ENCODE measurements at places on chromosomes 5 and 9.

DNA sequence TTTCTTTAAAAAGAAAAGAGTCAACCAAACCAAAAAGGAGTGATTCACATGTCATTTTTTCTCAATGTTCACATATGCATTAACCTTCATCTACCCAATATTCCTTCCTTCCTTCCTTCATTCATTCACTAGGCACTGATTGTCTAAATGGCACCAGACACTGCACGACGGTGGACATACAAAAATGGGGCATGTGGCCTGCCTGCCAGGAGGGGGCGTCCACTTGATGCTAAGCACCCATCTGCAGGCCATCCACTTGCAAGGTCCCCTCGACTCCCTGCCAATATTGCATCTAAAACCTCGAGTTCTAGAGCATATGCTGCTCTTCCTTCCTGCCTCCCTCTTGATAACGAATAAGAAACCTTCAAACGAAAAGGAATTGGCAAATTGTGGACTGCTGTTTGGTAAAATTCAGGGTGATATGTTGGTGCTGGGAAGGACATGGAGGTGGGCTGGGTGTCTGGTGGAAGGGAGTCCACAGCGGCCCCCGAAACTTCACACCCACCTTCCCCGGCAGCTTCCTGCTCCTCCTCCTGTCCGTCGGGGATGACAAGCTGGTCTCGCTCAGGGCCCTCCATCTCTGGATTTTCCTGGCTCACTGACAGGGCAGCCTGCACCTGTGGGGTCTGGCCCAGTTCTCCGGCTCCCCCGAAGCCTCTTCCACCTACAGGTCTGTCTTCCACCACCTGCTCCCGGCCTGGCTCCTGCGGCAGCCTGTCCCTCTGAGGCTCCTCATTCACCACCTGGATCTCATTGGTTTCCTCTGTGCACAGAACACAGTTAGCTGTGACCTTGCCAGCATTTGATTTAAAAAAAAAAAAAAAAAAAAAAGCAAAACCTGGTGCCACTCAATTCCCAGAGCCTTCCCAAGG is 64.3 kb downstream of the GOLM1 start:
- no peak for DNase-seq

DNA sequence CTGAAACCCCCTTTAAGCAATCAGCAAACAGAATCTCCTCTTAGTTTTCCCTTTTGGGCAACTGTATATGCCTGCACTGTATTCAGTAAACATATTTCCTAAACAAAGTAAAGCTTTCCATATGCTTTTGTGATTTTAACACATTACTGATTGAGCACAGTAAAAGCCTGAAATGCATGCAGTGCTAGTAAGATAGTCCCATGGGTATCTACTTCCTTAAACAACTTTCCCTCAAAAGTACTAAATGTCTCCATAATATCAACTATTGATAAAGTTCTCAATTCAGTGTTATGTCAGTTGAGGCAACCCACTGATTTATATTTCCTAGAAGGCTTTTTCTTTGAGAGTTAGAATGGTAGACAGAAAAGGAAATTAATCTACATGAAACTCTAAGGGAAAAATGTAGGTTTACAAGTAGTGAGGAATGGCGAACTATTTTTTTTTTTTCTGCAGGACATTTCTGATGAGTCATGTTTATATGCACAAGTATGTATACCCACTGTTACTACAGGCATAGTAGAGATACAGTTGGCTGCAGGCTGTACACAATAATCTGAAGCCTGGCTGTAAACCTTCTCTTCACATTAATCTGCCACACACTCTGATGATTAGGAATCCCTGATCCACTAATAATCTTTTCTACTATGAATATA is 31.2 kb upstream of the CEP120 start:
- no peak for DNase-seq

DNA sequence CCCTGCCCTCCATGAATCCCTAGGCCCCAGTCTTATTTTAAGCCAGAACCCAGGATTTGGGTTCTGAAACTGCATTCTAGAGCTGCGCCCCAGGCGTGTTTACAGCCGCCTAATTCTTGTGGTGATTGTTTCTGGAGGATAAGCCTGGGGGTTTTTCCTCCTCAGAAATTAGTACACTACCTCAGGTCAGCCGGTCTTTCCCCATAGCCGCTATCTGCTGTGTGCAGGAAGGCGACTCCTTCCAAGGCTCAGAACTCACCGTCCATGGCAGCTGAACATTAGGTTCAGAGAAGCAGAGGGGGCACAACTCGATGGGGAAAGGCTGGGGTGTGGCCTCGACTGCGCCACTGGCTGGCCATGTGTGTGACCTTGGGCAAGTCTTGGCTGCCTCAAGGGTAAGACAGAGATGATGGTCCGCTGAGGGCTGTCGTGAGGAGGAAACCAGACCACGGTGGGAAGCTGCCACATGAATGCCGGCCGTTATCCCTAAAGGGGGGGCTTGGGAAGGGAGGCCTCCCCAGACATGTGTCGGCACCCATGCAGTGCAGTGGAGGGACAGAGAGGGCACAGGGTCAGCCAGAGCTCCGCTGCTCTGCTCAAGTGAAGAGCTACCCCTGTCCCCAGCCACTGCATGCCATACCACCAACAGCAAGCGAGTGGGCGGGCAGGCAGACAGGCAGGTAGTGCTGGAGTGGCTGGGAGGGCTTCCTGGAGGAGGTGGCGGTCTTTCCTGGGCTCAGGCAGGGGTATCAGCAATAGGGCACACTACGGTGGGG is 28.9 kb downstream of the SHB start:
- DNase-seq = no peak

DNA sequence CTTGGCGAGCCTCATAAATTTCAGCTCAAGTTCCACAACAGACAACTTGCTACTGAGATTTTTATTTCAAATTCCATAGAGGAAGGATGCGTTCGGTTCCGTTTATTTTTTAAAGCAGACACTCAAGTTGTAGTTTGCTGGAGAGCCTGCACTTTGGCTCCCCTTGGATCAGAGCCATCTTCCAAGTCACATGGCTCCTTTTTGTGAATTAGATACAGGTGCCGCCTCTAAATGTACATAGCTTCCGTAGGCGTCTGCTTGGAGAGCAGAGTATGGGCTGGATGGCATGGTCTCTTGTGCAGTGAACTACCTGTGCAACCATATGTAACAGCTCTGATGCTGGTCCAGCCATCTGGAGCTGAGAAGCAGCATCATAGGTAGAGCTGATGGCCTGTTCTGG is 73.9 kb upstream of the WWC1 start:
- DNase-seq = no peak

DNA sequence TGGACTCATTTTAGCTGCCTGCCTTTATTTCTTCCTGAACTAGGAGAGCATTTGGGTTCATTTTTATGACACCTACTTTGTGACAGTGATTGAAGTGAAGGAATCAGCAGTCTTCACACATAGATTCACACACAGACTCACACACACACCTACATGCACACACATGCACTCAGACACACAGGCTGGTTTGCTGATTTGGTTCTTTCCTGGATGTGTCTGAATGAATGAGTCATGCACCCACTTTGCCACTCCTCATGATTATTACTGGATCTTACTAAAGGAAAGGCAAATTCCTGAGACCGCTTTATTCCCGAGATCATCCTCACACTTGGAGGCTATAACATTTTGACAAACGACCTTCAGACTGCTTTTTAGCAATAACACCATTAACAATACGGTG is 529.5 kb downstream of the AGTPBP1 start:
- DNase-seq = no peak

DNA sequence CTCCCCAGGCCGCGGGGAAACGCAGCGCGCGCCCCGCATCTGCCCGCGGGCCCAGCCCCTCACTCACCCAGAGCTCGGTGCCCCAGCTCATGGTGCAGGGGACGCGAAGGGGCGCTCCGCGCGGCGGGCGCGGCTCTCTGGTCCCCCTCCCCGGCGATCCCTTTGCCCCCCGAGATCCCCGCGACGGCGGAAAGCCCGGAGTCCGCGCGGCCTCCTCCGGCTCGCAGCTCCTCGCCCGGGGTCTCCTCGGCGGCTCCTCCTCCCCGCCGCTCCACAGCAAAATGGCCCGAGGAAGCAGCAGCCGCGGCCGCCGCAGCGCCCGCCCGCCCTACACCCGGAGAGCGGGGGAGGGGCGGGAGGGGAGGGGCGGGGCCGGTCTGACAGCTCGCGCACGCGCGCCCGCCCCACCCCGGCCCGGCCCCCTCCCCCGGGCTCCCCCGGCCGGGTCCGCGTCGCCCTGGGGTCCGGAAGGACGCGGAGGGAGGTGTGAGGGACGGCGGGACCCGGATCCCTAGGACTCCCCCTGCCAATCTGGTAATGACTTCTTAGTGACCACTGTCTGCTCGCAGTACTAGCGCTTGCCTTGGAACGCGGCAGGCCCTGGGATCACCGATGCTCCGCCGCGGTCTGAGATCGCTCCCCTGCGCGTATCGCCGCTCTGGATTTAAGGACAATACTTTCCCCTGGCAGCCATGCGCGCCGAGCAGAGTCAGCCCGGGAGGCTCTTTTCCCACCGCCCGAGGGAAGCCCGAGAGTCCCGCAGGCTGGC is at the start of gene FNBP1:
Gene FNBP1 (minus strand): TSS at position 305 of the 769 bp plus-strand sequence. CDS start 214 bp downstream, at position 91.
- DNase-seq = peak; percentile 71

DNA sequence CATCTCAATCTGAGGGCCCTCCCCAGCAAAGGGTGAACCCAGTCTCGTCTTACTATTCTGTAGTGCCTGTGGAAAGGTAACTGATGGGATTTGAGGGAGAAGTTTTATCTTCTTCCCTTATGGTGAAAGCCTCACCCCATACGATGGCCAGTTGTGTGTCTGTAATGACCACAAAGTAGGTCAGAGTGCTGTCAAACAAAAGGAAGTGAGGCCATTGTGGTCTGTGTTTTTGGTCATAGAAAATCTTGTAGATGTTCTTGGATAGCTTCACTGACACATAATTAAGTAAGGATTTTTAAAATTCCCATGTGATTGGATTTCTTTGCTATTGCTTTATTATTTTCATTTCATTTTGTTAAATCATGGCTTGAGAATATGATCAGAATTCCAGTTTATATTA is 505.1 kb upstream of the KLF4 start:
- DNase-seq = no peak

GRCh38 chr5:61604076-61605025 is 272.3 kb downstream of the ZSWIM6 start:
- DNase-seq = no peak

- no peak for DNase-seq
These were observed 198.2 kb upstream of the PCSK5 start for GRCh38 chr9:75692309-75692708.

DNA sequence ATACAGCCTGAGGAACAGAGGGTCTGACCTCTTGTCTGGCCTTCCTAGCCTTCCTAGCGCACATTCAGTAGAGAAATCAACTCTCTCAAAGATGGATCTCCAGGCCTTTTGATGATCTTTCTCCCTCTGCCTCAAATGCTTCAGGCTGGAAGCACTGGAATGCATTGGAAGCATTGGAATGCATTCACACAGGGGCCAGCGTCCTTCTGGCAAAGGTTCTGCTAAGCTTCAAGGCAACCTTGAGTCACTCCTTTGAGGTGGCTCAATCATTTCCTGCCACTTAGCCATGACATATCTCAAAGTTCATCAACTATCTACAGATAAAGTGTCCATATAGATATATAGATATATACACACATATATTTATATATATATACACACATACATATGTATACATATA is 42.9 kb downstream of the OR2K2 start:
- no peak for DNase-seq

- DNase-seq = no peak
These were observed 117.8 kb downstream of the MAST4 start for GRCh38 chr5:66713998-66714397.

DNA sequence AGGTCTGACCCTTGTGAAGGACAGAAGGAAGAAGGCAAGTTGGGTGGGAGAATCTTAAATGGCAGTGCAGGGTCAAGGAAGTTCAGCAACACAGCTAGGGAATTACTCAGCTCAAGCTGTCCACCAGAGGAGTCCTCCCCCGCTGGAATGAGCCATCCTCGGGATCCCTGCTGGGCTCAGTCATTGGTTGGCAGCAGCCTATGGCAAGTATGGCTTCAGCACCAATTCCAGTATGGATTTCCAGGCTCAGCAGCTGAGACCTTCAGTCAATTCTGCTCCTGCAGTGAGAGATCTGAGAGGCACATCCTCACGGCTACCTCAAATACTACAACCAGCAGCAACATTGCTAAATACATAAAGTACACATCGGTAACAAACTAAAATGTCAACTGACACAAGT is 280.6 kb upstream of the PIK3R1 start:
- DNase-seq = no peak

GRCh38 chr5:66861402-66861801 is 265.2 kb downstream of the MAST4 start:
- DNase-seq = no peak

DNA sequence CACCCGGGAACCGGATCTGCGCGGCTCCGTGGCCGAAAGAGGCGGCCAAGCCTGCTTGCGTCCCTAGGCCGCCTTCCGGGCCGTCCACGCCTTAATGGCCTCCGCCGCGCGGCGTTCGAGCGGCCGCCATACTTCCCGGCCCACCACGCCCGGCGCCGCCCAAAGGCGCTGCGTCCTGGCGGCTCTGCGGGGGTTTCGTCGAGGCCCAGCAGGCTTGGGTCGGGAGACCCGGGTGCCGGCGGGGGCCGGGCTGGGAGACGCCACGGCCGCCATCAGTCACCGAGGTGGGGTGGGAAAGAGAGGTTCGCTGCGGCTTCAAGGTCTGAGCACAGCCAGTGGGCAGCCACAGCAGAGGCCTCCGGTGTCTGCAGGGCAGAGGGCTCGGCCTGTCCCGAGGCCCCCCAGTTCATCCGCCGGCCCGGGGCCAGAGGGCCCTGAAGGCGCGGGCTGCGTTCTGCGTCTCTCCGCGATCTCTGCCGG is 545.8 kb upstream of the CDH10 start:
- no peak for DNase-seq

DNA sequence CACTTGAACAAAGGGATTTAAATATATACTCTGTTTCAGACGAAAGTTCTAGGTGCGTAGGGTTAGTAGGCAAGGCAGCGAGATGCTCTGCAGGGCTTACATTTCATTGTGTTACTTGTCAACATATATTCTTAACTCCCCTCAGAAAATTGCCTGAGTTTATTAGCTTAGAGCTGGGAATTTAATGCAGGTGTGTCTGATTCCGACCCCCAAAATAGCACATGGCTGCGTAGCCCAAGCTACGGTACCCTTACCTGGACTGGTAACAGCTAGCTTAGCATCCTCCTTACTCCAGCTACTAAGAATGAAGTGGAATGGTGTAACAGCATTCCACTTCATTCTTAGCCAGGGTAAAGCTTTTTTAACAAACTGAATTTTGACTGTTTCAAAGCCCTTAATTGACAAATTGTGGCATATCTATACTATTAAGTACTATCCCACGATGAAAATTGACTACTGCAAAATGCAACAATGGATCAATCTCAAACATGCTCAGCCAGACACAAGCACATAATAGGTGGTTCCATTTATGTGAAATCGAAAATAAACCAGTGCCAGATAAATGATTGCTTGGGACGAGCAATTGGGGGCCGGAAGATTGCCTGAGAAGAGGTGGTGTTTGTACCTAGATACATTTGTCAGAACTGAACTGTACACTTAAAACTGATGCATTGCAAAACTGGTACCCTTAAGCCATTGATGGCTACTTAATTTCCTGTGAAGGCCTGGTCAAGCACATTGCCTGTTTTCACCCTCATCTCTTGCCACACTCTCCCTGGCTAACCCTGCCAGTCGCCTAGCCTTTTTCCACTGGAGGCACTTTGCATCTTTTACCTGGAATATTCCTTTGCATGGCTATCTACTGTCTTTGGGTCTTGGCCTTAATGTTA is 3.0 kb upstream of the FGF18 start:
- no peak for DNase-seq
